ENCODE measurements at places on chromosomes 1 and 21.

DNA sequence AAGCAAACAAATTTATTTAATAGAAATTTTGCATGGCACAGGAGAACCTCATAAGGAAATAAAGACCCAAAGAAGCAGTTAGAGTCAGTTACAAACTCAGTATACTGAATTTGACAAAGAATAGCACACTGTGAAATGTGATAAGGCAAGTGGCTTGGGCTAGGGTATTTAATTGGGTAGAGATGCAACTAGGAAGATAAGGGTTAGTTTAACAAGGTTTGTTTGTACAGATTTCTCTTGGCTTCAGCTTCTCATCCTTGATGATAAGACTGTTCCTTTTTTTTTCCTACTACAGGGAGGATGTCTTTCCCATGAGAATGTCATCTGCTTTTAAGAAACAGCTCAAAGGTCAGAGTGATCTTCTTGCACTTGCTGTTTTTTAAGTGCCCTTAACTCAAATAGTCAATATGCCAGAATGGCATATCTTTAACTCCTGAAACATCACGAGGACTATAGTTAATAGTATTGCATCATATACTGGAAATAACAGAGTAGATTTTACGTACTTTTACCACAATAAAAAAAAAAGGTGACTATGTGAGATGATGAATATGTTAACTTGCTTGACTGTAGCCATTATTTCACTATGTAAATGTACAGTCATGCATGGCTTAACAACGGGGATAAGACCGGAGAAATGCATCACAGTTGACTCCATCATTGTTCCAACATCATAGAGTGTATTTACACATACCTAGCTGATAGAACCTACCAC lies 9.2 kb upstream of the TRAF3IP3 start:
- ATAC-seq: no peak

DNA sequence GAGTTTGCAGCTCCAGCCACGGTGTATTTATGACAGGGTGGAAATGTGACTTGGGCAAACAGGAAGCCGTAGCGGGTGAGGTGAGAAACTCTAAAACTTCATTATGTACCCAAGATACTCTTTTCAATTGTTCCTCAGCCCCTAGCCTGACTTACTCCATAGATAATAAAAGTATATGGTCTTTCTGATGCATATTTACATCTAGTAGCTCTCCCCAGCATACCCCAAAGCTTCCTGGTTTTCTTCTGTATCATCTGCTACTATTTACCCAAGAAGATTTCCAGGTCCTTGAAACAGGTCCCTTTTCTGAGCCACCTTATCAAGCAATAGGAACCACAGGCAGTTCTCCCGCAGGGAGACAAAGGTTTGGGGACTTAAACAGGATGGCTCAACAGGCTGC lies 201.5 kb upstream of the ESRRG start:
- ATAC-seq: no peak

DNA sequence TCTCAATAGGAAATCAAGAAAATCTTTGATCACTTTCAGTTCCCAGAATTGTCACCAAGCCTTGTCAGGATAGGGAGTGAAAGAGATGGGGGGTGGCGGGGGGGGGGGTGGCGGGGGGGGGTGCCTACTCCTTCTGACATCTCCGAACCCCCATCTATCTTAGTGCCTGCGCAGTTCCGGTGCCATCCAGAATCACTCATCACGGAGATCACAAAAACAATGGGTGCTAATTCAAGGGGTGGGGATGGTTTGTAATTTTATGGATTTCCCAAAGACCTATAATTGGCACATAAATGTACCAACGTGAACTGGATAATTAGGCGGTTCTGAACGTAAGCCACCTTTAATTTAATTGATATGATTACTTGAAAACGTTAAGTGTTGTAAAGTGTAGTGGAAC lies 2.1 kb downstream of the DAB1 start:
- no peak for ATAC-seq

- ATAC-seq: no peak
These were observed 21.6 kb downstream of the SLC66A1 start for GRCh38 chr1:19333587-19334354.

DNA sequence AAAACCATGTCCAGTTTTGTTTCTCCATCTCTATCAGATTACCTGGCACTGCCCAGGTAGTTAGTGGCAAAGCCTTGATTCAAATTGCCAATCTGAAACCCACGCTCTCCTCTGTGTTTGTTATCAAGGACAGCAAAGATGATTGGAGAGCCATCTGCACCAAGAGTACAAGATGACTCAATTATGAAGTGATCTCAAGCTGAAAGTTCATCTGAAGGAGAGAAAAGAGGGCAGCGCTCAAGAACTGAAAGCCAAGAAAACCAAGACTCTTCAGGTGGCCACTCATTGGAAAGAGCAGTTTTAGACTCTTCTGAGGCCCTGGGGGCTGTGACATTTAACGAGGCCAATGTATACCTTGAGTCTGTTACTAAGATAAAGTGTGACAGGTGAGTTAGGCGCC lies 13.8 kb downstream of the RXRG start:
- no peak for ATAC-seq

- ATAC-seq: no peak
These were observed 41.3 kb downstream of the TBX19 start for GRCh38 chr1:168321945-168322344.

- no peak for ATAC-seq
These were observed 97.2 kb downstream of the PHTF1 start for GRCh38 chr1:113662101-113662500.

DNA sequence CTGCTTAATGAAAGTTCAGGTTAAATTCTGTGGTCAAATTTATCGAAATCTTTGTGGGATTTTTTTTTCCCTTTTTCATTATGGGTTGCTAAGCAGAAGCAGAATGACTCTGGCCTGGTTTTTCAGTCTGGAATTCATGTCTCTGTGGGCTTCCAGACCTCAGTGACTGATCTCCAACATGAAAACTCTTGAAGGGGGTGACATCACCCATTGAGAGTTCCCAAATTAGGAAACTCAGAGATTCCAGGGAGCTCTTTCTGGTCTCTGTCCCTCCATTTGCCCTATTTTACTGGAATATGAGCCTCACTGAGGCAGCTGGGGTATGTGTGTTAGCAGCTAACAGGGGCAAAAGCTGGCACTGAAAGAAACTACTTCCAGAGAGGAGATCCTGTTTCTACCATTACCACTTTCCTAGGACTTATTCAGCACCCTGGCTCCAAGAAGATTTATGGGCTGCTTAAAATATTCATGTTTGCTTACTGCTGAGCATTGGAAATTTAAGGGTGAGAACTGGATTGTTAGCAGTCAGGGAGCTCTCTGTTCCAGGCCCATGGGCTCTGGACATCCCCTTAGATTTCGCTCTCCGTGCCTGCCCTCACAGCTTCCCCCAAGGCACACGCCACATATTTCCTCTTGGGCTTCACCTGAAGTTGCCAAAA lies 203.4 kb upstream of the SPAG17 start:
- ATAC-seq: no peak

- no peak for ATAC-seq
These were observed 6.2 kb downstream of the NR5A2 start for GRCh38 chr1:200033511-200034261.

GRCh38 chr1:210685295-210685650 lies 356.6 kb downstream of the HHAT start:
- ATAC-seq: no peak

DNA sequence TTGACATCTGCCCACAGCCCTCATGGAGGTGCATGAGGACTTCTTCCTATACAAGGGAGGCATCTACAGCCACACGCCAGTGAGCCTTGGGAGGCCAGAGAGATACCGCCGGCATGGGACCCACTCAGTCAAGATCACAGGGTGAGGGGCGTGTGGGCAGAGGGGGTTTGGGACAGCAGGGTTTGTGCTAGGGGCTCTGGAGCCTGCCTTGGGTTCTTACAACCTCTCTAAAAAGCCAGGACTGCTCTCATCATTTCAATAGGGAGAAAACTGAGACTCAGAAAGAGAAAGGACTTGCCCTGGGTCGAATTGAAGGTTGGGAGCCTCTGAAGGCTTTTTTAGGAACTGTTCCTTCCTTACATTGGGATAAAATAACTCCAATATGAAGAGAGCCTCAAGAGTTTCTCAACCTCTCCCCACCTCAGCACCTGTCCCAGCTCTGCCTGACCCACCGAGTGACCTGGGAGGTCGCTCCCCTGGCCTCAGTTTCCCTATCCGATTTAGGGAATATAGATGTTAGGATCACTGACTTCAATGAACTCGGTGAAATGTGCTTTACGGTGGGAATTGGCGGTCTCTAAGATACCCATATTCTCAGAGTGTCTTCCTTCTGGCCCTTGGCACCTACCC lies 9.5 kb downstream of the TINAGL1 start:
- no peak for ATAC-seq

DNA sequence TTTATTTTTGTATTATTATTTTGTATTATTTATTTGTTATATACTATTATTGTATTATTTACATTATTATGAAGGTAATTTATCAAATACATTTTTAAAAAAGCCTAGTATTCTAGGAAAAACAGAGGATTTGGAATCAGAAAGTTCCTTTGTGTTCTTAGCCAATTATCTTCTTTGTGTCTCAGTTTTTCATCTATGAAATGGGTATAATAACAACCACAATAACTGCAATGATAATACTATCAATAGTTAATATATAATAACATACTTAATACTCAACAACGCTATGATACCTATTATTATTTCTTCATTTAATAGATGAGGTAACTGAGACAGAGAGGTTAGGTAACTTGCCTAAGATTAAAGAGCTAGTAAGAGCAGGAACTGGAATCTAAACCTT lies 80.4 kb upstream of the GNG4 start:
- no peak for ATAC-seq

- no peak for ATAC-seq
These were observed 79.2 kb downstream of the NIBAN1 start for GRCh38 chr1:184895086-184895485.

DNA sequence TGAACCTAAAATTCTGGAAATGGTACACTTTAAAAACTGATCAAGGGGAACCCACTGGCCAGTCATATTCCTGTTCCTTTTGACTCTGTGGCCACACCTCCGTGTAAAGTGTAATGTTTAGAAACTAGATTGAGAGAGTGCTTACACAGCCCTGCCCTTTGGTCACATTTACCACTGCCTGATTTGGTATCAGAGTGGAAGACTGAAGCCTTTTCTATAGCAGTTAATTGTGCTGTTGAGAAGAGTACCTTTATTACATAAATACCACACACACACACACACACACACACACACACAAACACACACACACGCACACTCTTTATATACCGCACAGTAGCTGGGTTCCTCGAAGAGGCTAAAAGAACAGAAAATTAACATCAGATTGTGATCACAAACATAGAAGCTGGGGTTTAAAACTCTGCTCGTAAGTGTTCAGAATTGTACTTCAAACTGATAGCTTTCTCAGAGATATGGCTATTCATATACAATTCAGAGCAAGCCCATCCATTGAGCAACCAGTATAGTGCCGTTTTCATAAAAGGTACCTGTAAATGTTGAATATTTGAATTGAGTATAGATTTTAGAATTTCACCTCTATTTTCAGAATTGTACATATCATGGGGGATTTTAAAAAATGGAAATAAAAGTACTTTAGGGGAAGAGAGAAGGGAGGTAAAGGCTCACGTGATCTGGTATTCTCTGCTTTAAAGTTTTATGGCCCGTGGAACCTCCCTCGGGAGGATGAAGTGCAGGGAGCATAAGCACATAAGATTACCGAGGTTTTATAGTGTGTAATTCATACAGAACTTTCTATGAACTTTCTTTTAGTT lies 37.5 kb downstream of the CAMTA1 start:
- ATAC-seq: peak; percentile 41

DNA sequence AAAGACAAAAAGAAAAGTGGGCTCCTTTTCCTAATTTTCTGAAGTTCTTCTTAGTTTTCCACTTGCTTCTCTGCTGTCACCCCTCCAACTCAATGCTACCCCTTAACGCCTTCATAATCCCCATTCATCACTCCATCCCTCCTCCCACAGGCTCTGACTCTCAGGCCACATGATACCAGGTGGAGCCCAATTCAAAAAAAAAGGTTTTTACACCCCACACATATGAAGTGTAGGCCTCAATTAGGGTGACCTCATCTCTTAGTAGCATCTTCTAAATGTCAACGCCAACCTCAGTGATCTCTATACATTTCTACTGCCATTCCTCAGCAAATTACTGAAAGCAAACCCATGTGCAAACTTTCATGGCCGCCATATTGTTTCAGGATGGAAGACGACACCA lies 6.4 kb downstream of the SSBP3 start:
- peak; percentile 58 for ATAC-seq

DNA sequence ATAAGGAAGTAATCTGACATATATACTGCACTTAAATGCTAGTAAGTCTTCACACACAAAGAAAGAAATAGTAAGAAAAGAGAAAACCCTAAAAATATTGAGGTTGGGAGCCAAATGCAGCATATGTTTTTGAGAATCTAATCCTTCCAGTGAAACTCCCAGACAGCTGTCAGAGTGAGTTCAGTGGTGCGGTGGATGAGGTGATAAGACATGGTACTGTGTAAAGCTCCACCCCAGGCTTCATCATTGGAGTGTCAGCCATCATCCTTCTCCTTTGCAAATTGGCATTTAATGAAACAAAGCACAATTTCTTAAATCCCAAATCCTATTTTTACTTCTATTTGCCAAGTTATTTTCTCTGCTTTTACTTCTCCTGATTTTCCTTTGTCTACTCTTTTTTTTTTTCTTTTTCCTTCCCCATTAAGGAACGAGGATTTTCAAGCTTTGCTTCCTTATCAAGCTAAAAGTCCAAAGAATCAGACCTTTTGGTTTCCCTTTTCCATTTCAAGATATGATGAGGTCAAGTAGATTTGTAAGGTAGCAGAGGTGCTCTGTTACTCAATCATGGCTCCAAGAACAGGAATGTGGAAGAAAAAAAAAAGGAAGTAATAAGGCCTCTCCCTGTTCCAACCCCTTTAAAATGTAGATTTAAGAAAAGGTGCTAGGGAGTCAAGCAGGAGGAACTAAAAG lies 343.3 kb downstream of the SETD4 start:
- ATAC-seq: no peak

DNA sequence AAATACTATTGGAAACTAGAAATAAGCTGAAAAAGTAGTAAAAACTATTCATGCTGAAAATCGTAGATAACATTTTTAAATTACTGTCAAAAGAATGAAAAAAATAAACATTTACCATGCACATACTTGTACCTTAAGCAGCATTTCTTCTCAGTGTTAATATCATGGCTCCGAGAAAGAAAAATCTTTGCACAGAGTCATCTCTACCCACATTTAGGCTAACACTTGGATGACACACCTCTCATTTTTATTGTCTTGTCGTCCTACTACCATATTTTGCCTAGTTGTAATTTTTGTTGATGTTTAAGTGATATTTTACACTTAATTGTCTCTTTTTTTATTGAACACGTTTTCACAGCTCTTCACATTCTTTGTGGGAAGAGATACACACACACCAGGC lies 1.7 kb upstream of the TNFSF4 start:
- no peak for ATAC-seq

GRCh38 chr1:173603056-173603591 lies at the start of gene SLC9C2:
Gene SLC9C2, minus strand, starts transcription at chr1:173603072. Its CDS starts 1,296 bp downstream, at chr1:173601776.
- ATAC-seq: no peak

- peak; percentile 89 for ATAC-seq
These were observed 25.0 kb upstream of the PHTF1 start for GRCh38 chr1:113784104-113784779.

Measured in activated CD4-positive, CD25-positive, alpha-beta regulatory T cell treated with anti-CD3 and anti-CD28 coated beads, Interleukin-2, amount 50 U/mL, for 24 hours (primary cell).